ENCODE measurements at places on chromosomes 11 and 22.

- DNase-seq = no peak
These were observed 81.7 kb downstream of the SWAP70 start for GRCh38 chr11:9745411-9746211.

DNA sequence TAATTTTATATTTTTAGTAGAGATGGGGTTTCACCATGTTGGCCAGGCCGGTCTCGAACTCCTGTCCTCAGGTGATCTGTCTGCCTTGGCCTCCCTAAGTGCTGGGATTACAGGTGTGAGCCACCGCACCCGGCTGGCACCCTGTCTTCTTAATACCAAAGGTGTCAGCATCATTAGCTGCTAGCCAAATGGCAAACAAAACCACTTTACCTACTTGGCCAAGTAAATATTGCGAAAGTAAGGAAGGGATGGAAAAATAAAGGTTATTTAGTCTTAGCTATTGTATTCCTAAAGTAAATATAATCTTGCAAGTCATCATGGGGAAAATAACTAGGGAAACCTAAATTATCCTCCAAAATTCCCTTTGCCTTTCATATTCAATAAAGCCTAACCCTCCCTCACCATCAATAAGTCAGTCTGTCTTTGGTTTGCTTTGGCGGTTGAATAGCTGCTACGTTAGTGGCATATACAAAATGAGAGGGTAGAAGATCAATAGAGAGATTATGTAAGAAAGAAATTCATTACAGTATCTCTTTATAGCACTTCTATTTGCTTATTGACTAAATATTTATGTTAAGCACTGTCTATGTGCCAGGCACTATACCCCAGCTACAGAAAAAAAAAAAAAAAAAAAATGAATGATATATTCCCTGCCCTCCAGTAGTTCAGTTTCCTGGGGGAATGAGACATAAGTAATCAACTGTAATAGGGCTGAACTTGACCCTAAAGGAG, 40.2 kb upstream of the CFAP300 start:
- no peak for DNase-seq

GRCh38 chr11:87437133-87437843, 399.6 kb downstream of the TMEM135 start:
- no peak for DNase-seq

- DNase-seq = no peak
These were observed 56.2 kb downstream of the SBF1 start for GRCh38 chr22:50418624-50419023.

DNA sequence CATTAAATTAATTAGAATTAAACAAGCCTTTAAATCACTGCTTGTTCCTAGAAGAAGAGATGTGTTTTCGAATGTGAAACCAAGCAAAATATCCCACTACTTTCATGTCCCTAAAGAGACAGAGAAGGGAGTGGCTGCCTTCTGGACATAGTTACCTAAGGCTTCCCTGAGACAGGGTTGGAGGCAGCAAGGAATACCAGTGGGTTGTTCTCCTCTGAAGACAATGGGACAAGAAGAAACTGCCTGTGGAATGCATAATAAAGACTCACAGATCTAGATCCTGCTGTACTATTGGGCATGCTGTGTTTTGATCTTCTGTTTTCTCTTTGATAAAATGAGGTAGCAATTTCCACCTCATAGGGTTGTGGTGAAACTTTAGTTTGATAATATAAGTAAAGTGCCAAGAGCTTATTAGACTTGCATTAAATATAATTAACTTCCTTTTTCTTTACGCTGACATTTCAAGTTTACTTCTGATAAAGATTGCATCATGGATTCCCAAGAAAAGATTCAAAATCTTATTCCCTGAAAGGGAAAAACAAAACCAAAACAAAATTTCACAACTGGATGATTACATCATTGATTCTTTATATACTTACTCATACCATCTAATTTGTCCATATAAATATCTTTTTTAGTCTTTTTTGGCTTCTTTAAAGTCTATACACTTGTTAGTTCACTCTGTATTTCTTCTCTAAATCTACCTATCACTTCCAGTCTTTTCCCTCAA, 621.3 kb downstream of the ETS1 start:
- no peak for DNase-seq

DNA sequence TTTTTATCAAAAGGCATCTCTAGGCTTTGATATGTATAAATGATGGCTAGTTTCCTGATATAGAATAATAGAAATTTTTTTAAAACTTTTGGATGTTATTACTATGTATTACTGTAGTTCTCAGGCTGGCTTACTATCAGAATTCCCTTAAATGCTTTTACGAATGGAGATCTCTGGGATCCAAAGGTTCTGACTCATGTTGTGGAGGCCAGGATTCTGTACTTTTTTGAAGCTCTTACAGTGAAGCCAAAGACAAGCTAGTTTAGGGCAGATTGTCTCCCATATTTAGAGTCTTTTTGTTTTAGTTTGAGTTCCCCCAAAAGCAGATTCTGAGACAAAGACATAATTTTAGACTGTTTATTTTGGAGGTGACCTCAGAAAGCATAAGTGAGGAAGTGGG, 265.9 kb upstream of the SESN3 start:
- no peak for DNase-seq

DNA sequence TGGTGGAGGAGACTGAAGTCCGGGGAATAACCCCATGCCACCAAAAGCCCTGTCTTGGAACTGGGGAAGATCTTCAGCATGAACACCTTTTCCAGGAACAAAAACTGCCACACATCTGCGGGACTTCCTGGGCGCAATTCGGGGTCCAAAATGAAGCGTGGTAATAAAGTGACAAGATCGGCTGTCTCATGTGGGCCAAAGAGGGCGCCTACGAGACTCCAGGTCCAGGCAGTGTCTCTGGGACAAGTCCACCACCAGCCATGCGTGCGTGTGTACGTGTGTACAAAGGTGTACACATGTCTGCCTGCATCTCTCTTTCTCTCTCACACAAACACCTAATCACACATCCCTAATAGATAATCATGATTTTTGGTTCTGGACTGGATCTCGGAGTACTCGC, 8.9 kb upstream of the MYBPC3 start:
- DNase-seq = no peak

- DNase-seq = no peak
These were observed 14.4 kb upstream of the EHF start for GRCh38 chr11:34606326-34607120.

- no peak for DNase-seq
These were observed 32.5 kb upstream of the APLNR start for GRCh38 chr11:57269571-57270021.

GRCh38 chr11:78499971-78500370, 74.7 kb downstream of the NARS2 start:
- no peak for DNase-seq

DNA sequence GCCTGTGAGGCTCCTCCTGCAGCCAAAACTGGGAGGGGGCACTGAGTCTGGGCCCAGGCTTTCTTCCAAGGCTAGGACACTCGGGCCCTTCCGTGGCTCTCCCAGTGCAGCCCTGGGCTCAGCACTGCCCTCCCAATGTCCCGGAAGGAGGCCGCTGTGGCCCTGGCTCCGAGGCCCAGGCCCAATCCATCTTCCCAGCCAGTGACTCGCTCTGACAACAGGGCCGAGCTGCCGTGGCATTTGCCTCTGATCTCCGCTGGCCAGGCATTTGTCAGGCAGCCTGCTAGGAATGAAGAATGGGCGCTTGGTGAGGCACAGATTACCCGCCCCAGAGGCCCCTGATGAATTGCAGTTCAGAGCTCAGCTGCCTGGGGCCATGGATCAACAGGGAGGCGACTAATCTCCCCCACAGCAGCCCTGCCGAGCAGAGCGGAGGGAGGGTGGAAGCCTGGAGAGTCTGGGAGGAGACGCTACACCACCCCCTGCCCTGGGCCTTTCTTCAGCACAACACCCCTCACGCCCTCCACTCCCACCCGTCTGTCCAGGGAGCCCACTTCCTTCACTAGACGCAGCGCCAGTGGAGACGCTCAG, 8.3 kb downstream of the FXYD2 start:
- DNase-seq = no peak

GRCh38 chr11:61892085-61892370, 683 bp upstream of the FADS3 start:
- DNase-seq = no peak

GRCh38 chr22:43262990-43263644, 76.2 kb upstream of the TTLL12 start:
- no peak for DNase-seq

DNA sequence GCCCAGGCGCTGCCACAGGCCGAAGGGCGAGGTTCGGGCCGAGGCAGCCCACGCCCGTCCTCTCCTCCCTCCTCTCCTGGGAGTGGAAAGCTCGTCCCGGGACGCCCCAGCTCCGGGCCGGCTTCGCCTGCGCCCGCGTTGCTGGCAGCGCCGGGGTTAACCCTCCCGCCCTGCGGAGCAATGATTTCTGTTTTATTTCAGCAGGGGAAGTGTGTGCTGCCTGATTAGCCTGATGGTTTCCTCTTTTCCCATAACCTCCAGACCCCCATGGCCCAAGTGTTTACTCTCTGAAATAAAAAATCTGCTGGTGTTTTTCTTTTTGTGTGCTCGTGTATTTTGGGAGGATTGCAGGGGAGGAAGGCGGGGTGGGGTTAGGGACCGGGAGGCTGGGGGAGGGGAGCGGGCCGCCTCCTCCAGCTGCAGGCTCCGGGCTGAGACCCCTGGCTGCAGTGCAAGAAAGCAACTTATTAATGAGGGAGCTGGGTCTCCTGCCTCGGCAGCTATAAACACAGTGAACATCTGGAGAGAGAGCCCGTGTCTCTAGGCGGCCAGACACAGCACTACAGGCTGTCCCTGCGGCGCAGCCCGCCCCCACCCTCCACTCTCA, 38.6 kb downstream of the ETS1 start:
- no peak for DNase-seq

DNA sequence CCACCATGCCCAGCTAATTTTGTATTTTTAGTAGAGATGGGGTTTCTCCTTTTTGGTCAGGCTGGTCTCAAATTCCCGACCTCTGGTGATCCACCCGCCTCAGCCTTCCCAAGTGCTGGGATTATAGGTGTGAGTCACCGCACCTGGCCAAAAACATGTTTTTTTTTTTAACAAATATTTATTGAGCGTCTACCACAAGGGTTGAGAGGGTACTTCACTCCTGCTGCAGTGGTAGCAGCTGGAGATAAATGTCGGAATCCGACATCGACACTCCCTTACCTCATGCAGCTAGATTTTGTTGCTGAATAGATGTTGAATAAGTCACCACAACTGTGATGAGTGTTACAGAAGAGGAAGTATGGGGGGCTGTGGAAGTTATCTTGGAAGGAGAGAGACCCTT, 971 bp downstream of the DNAJB13 start:
- no peak for DNase-seq

- no peak for DNase-seq
These were observed 1296.3 kb downstream of the LRRC4C start for GRCh38 chr11:40162901-40163883.

DNA sequence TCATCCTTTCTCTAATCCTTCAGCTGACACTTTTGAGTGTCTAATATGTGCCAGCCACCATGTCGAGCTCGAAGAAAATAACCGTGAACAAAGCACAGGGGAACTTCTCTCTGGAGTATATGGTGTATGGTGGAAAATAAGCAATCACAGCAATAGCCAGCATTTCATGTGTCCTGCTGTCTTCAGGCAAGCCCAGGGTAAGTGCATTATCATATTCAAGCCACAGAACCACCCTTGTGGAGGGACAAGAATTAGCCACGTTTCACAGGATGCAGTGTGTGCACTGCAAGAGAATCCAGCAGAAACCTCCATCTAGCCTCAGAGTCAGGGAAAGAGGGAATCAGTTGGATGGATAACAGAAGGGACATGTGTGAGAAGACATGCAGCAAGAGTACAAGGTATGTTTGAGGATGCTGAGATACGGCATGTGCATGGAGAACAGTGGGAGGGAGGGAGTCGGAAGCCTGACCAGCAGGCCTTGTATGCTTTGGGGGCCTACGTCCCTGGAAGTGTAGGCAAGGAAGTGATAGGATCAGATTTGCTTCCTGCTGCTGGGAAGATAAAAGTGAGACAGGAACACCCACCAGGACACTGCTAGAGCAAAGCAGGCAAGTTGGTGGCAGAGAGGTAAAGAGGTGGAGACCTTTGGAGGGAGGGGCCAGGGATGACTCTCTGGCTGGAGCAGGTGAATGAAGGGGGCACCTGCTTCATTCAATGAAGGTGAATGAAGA, 14.7 kb upstream of the GNAZ start:
- DNase-seq = no peak

DNA sequence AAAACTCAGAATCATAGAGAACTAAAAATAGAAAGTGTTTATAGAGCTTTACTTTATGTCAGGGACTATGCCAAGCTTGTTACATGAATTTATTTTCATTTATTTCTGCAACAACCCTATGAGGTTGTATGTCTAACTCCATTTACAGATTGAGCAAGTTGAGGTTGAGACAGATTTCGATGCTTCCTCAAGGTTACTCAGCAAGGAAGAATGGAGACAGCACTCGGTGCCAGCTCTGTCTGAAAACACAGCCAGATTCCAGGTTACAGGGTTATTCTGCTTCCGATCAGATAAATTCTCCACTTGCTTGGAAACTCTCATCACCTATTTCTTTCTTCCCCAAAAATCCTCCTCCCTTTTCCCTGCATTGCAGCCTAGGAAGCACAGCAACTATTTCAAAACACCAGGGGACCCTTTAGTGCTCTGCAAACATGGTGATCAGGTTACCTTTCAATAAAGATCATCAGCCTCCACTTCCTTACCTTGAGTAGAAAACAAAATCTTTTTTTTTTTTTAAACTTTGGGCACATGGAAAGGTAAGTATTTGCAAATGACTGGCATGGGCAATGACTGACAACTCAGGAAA, 7.0 kb downstream of the MMP3 start:
- no peak for DNase-seq

- DNase-seq = no peak
These were observed 23.7 kb upstream of the OR5AN1 start for GRCh38 chr11:59335001-59335400.

- DNase-seq = no peak
These were observed 129.8 kb upstream of the SERPIND1 start for GRCh38 chr22:20644071-20644642.

- DNase-seq = no peak
These were observed 54.6 kb downstream of the POLD3 start for GRCh38 chr11:74646954-74647353.

- no peak for DNase-seq
These were observed 6.4 kb upstream of the TP53I11 start for GRCh38 chr11:44957040-44957515.

GRCh38 chr11:42482822-42483221, 829.0 kb upstream of the API5 start:
- DNase-seq = no peak

DNA sequence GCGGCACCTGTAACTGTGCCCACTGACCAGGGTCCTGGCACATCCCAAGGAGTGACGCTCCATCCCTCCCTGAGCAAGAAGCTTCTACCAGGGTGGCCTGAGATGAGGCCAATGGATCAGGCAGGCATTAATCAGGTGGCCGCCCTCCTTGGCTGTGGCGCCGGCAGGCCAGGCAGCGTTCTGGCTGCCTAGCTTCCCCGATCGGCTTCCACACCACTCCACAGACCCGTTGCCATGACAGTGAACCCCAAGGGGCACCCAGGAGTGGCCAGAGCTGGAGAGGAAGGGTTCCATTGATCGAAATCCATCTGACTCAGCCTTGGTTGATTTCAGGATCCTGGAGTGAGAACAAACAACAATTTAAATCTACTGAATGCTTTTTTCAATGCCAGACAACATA, 20.5 kb downstream of the LRRC55 start:
- DNase-seq = no peak

- DNase-seq = no peak
These were observed 17.3 kb downstream of the FLI1 start for GRCh38 chr11:128711136-128711535.

GRCh38 chr22:43928468-43928867, 4.9 kb downstream of the PNPLA3 start:
- DNase-seq = no peak
